Midbrain (tissue), 1 donor: ENCODE measurements at places on chromosomes 4 and X.

- peak; percentile 10 for DNase-seq
Observed at GRCh38 chrX:56978172-56978571, 17.2 kb downstream of the SPIN3 start.

- no peak for DNase-seq
Observed at GRCh38 chrX:130688360-130688759, 214.6 kb downstream of the ENOX2 start.

- DNase-seq: no peak
Observed at GRCh38 chrX:41382714-41383645, 49.0 kb downstream of the DDX3X start.

GRCh38 chrX:1932231-1932630, 317.4 kb downstream of the ASMT start:
- DNase-seq: no peak

GRCh38 chr4:67371615-67372014, 173.7 kb downstream of the CENPC start:
- no peak for DNase-seq

DNA sequence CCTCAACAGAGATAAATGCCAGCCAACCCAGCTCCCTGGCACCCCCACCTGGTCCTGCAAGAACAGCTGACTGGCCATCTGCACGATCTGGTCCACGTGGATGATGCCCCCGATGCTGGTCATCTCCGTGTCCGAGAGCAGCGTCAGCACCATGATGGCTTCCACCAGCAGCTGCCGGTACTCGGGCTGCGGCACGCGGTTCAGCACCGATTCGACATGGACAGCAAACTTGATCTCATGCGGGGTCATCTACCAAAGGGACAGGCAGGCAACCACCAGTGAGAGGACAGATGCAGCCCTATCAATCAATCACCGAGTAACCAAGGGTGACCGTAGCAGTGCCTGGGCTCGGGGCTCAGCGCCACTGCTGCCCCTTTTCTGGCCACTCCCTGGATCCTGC, 89.8 kb downstream of the PHKA2 start:
- no peak for DNase-seq

DNA sequence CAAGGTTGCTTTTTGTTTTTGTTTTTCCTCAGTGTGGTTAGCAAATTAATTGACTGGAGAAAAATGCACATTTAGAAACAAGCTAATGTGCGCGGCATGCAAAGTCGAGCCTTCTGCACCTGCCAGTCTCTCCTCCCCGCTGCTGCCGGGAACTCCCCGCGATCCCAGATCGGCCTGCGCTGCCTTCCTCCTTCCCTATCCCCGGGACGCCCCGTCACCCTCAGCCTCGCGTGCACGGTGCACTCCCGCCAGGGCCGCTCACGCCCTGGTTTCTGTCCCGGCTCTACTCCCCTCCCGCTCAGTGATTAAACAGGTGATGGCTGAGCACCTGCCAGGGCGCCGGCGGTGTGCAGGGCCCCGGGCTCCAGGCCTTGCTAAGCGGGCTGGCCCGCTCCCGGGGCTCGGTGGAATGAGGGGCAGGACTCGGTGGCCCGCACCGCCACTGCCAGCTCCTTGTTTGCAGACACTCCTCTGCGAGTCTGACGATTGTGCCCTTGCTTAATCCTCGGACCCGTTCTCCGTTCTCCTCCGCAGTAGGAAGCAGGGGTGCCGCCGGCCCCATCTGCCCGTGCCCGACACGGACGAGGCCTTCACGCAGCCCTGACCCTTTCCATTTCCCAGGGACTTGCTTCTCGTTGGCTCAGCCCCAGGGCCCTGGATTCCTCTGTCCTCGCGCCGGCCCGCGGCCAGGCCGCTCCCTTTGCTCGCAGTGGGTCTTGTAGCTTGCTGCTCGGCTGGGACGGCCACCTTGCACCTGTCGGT, 143.4 kb downstream of the TRIML1 start:
- DNase-seq: no peak
